MG63 (cell line): ENCODE measurements at places on chromosomes 12 and 14. TPM values are rescaled to one million over a fixed set of nuclear protein-coding genes. Genes with fewer than 3 reads are reported as not detected.

The GALNT8 gene
- total RNA-seq, result not detected in 2 replicates

GRCh38 chr14:41476526-41476925 is 130.2 kb upstream of the LRFN5 start:
- no peak for DNase-seq

DNA sequence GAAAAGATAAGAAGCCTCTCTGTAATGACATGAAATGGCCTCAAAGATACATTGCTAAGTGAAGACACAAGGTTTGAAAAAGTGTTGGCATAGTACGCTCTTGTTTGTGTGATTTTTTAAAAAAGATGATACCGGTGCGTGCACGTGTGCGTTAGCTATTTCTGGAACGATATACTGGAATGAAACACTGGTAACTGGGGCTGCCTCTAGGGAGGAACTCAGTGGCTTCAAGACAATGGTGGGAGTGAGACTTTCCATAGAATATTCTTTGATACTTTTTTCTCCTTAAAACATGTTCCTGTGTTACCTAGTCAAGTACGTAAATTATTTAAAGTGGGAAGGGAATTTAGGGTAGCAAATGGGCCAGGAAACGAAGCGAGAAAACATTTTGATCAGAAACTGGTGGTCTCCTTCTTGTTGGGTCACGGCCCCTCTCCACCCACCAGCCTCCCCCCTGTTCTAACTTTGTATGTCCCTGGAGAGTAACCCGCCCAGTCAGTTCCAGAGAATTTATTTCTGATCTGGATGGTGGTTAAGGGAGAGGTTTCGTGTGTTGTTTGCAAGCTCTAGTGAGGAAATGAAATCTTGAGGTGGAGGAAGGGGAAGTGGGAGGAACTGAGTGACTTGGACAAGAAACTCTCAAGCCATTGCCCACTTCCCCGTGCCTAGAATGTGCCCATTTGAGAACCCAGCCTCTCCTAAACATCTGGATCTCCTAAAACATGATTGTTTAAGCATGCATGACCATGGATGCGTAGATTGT is 6.6 kb downstream of the FGF6 start:
- no peak for DNase-seq

The TROAP gene
- 24.3 and 37.3 TPM in 2 replicates for total RNA-seq

DNA sequence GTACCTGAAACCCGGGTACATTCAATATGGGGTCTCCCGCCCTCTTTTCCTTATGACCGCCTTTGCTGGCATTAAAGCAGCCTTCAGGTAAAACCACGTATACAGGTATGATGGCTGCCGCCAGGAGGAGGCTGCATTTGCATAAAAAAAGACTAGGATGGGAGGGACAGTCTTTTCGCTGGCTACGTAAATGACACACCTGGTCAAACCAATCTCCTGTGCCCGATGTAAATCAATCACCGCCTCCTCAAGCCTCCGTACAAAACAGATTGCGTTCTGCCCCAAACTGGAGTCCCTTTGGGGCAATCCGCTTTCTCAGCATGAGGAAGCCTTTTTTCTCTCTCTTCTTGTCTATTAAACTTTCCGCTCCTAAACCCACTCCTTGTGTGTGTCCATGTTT is 8.1 kb upstream of the ALDH1L2 start:
- DNase-seq, result no peak

DNA sequence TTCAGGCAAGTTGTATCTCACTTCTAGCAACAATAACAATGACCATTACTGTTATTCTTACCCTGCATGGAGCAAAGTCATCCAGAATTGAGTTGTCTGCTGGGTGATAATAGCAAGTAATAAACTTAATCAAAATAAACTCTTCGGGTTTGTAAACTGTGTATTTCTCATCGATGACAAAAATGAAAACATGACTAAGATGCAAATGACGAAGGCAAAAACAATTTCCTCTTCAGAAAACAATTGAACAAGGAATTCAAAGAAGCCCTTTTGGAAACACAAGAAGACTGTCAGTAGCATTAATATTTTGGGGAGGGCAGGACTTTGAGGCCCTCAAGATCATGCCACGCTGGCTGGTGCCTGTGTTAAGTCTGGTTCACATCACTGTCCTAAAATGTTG is 232.0 kb downstream of the BTG1 start:
- DNase-seq, result no peak

- DNase-seq, result no peak
Observed at GRCh38 chr12:121084229-121084628, 45.2 kb upstream of the OASL start.

The LRRC10 gene
- not detected in 2 replicates for total RNA-seq

DNA sequence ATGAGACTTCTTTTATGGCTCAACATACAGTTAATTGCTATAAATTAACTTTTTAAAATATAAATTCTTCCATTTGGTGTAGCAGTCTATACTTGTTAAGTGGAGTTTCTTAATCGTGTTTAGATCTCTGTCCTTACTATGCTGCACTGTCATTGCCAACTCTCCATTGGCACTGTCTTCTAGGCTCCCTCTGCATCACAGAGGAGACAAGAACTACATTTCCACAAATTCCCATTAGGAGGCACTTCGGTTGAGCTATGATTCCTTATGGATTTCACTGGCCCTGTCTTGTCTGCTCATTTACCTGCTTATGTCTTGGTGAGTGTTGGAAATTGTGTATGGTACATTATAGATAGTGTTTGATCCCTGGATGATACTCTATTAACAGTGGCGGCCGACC is 630.9 kb upstream of the ATXN7L3B start:
- no peak for DNase-seq

- no peak for DNase-seq
Observed at GRCh38 chr12:109598428-109598854, 24.8 kb downstream of the MVK start.

- DNase-seq, result peak; percentile 52
Observed at GRCh38 chr14:98946940-98947339, 325.1 kb downstream of the BCL11B start.

GRCh38 chr12:125276567-125276966 is 211.3 kb downstream of the AACS start:
- no peak for DNase-seq

- no peak for DNase-seq
Observed at GRCh38 chr12:41310367-41310766, 122.2 kb downstream of the PDZRN4 start.

- no peak for DNase-seq
Observed at GRCh38 chr12:100213016-100213891, 12.6 kb downstream of the ACTR6 start.

GRCh38 chr12:119288576-119288975 is 46.0 kb upstream of the CCDC60 start:
- no peak for DNase-seq

- DNase-seq, result no peak
Observed at GRCh38 chr12:49808686-49809380, 19.4 kb downstream of the NCKAP5L start.

DNA sequence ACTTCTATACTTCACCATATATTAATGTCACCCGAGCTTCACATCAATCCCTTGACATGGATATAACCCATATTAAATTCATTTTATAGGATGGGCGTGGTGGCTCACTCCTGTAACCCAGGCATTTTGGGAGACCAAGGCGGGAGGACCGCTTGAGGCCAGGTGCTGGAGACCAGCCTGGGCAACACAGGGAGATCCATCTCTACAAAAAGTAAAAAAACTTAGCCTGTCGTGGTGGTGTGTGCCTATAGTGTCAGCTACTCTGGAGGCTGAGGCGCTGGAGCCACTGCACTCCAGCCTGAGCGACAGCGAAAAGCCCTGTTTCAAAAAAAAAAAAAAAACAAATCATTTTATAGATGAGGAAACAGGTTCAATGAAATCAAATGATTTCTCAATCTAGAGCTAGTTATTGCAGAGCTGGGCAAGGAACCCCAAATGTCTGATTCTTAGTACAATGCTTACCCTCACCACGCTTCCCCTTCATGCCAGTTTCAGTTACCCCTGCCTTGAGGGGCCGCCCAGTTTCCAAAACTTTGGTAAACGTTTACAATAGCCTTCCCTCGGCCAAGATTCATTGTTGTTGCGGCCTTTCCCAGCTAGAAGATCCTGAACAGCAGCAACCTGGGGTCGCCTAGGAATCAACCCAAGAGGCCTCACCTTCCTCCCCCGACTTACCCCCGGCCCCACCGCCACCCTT is 751 bp downstream of the PSMB5 start:
- DNase-seq, result no peak

- DNase-seq, result no peak
Observed at GRCh38 chr14:105312973-105313372, 1.6 kb upstream of the PACS2 start.

GRCh38 chr12:129215556-129215955 is 362.3 kb downstream of the GLT1D1 start:
- no peak for DNase-seq

GRCh38 chr12:13499008-13499407 is 302.5 kb downstream of the EMP1 start:
- DNase-seq, result no peak

The HEBP1 gene
- 5.6 and 16.1 TPM in 2 replicates for total RNA-seq

DNA sequence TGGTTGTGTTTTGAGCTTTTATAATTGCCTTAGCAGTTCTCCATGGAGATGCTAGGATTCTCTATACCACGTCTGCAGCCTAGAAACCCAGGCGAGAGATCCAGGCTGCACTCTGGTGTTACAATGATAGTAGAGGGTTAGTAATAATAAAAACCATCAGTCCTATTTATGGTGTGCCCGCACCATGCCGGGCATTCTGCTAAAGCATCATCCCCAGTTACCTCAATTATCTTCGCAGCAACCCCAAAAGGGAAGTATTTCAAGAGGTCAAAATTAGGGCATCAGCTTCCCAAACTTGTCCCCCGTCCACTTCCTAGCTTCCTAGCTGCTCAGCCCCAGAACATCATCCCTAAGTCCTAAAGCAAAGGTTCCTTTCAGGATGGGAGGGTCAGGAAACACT is 3.2 kb downstream of the SYNE3 start:
- DNase-seq, result no peak

The GPX2 gene
- not detected in 2 replicates for total RNA-seq

- no peak for DNase-seq
Observed at GRCh38 chr12:109517619-109518018, 40.2 kb downstream of the UBE3B start.

The ZNF891 gene
- total RNA-seq, result 0.10 TPM in 2 replicates

GRCh38 chr12:14993537-14994266 is 20.9 kb downstream of the PDE6H start:
- DNase-seq, result peak; percentile 30

- DNase-seq, result peak; percentile 19
Observed at GRCh38 chr12:24561411-24561871, 387.5 kb downstream of the BCAT1 start.

The PRH2 gene
- not detected in 2 replicates for total RNA-seq

The MDM1 gene
- total RNA-seq, result 8.0 and 12.6 TPM in 2 replicates

The RTN1 gene
- 1.4 and 2.8 TPM in 2 replicates for total RNA-seq

DNA sequence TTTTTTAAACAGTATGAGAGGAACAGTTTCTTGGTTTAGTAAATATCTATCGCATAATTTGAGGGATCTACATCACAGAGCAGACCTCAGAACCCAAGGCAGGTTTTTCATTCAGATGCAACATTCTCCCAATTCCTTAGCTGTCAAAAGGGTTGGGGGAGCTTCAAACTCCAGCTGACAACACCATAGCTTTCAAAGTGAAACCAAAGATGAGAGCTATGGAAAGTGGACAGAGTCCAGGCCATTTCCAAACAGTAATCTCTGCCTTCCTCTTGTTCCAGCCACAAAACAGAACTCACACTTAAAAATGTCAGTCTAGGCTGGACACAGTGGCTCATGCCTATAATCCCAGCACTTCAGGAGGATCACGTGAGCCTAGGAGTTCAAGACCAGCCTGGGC is 87.8 kb downstream of the SPRING1 start:
- DNase-seq, result no peak

DNA sequence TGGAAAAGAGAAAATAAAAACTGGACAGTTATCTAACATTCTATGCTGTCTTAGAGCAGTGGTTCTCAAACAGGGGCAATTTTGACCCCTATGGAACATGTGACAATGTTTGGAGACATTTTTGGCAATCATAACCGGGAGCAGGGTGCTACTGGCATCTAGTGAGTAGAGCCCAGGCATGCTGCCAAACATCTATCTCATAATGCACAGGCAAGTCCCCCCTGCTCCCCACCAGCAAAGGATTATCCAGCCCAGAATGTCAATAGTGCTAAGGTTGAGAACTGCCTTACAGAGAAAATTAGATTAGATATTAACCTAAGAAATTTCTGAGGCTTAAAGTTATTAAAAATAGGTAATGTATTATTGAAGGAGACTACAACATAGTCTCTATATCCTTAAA is 22.9 kb upstream of the CATSPERB start:
- DNase-seq, result no peak

The NELL2 gene
- 3.8 TPM in 1 of 2 replicates, not detected in the other for total RNA-seq

The ANKRD33 gene
- total RNA-seq, result not detected in 2 replicates

- no peak for DNase-seq
Observed at GRCh38 chr12:82176026-82176425, 182.2 kb downstream of the CCDC59 start.

DNA sequence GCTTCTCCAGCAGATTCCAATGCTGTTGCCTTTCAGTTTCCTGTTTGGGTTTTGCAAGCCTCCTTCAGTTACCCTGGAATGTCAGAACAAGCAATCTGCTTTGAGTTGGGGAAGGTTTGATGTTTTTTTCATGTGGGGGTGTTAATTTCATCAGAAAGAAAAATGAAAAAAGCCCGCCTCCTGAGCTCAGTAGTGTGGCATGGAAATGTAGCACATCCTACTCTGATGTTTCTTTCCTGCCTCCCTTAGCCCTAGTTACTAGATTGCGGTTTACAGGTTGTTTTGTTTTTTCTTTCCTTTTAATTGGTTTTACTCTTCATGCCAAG is 22.6 kb downstream of the IFNG-AS1 start:
- DNase-seq, result no peak

The MSI1 gene
- total RNA-seq, result not detected in 2 replicates

DNA sequence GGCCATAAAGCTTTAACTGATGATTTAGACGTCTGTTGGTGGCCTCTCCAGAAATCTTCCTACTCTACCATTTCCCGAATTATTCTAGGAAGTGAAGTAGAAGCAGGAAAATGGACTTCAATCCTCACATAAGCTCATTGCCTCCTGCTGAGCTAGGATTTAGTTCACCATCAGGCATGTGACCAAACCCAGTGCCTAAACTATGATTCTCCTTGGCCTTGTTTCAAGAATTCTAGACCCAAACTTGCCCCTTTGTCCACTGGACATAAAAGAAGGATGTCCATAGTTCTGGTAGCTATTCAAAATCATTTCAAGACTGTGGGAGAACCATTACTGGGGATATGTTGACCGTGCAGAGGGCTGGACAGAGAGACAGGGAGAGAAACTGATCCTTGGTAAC is 105.8 kb downstream of the C12orf50 start:
- no peak for DNase-seq

GRCh38 chr14:49636866-49637265 is 1.8 kb upstream of the DNAAF2 start:
- DNase-seq, result no peak

The ISM2 gene
- not detected in 2 replicates for total RNA-seq

The EPYC gene
- total RNA-seq, result not detected in 2 replicates

GRCh38 chr14:75294649-75295033 is 16.0 kb downstream of the FOS start:
- DNase-seq, result no peak

GRCh38 chr14:32104803-32105202 is 27.7 kb downstream of the ARHGAP5 start:
- no peak for DNase-seq

The NAV3 gene
- total RNA-seq, result 6.7 and 20.7 TPM in 2 replicates

DNA sequence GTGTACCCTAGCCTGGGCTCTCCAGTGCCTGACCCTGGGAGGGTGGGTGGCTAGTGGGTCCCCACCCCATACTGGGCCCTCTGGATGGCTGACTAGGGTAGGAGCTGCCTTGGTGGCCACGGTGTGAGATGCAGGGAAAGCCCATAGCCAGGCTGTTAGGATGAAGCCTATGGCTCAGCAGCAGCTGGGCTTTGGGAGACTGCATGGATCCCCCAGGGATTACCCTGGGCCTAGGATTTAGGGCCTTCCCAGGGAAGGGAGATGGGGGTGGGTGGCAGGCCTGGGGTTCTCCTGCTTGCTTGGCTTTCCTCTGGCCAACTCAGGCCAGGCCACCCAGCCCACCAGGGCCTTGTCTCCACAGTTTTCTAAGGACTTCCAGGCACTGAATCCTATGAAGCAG is 6.3 kb downstream of the GSTZ1 start:
- no peak for DNase-seq
